ENCODE measurements at places on chromosomes 1 and 21.

DNA sequence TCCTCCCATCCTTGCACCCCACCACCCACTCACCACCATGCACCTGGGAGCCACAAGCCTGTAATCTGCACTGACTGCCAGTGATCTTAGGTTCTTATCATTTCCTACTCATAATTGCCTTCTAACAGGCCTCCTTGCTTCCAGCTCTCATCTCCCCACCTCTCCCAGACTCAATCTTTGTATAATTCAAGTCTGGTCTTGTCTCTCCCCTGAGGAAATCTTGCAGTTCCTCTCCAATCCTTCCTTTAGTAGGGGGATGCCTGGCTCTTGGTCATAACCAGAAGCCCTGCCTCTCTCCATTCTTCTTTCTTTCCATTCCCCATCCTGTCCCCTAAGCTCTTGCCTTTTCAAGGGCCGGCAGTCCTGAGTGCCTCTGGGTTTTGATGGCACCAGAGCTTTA is 27.8 kb downstream of the PIGM start:
- DNase-seq: no peak

GRCh38 chr1:32350785-32351398 is 11.4 kb downstream of the FAM229A start:
- DNase-seq: peak; percentile 73

DNA sequence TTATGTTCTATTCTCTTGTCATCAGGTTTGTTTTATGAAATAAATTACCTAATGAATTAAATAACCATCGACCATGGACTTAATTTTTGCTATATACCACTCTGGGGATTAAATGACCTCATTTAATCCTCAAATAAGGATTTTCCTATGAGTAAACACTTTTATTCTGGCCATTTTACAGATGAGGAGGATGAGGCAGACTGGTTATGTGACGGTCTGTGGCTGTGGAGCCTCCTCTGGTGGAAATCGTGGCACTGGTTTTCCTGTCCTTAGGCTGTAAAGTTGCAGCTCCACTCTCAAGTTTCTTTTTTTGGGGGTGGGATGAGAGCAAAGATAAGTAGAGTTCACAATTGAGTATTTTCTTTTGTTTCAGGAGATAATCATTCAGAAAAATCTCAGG is 105.2 kb downstream of the XCL2 start:
- DNase-seq: no peak

DNA sequence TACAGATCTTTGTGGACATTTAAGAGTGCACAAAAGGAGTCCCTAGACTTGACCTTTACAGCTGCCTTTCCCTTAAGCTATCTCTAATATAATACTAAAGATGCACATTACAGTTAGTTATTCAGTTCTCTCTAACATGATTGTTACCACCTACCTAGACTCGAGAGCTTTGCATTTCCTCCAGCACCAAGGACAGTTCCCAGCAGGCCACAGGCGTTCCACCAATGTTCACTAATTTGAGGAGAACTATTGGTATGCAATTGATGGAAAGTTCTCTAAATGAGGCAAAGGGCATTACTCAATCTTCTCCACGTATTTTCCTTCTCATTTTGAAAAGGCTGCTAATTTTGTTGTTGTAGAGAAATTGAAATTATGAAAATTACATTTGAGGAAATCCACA is 5.4 kb upstream of the NTNG1 start:
- DNase-seq: peak; percentile 74

- DNase-seq: no peak
Observed at GRCh38 chr1:226712742-226713419, 26.2 kb downstream of the ITPKB start.

DNA sequence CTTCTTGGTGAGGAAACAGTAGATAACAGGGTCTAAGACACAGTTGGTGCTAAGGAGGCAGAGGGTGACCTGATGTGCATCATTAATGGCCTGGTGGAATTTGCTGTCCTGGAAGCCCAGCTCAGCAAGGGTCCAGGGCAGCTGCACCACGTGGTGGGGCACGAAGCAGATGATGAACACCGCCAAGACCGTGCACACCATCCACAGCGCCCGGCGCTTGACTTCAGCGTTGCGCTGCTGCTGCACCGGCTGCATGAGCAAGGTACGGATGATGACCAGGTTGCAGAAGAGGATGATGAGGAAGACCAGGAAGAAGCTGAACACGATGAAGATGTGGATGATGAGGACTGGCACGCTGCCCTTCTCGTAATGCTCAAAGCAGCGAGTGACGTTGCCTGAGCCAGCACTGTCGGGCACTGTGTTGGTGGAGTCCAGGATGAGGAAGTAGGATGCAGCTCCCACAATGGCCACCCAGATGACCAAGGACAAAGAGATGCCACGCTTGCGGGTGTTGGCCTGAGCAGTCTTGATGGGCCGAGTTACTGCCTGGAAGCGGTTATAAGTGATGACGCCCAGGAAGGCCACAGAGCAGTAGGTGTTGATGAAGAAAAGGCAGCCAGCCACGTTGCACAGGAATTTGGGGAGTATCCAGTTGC is 26.2 kb downstream of the PTAFR start:
- DNase-seq: no peak
